ENCODE measurements at places on chromosomes 2 and 18.

GRCh38 chr2:217856159-217856558, 146.6 kb downstream of the TNS1 start:
- no peak for DNase-seq

- DNase-seq: no peak
Observed at GRCh38 chr2:239339241-239339640, 61.6 kb downstream of the HDAC4 start.

GRCh38 chr2:42421601-42422239, 60.7 kb upstream of the COX7A2L start:
- DNase-seq: no peak

GRCh38 chr18:59022167-59022945, 117.3 kb upstream of the SEC11C start:
- DNase-seq: no peak

- DNase-seq: no peak
Observed at GRCh38 chr2:227503433-227504406, 31.8 kb downstream of the AGFG1 start.

- DNase-seq: no peak
Observed at GRCh38 chr2:97712693-97713295, 582 bp upstream of the ZAP70 start.

GRCh38 chr2:215371915-215372897, 60.3 kb downstream of the ATIC start:
- no peak for DNase-seq

DNA sequence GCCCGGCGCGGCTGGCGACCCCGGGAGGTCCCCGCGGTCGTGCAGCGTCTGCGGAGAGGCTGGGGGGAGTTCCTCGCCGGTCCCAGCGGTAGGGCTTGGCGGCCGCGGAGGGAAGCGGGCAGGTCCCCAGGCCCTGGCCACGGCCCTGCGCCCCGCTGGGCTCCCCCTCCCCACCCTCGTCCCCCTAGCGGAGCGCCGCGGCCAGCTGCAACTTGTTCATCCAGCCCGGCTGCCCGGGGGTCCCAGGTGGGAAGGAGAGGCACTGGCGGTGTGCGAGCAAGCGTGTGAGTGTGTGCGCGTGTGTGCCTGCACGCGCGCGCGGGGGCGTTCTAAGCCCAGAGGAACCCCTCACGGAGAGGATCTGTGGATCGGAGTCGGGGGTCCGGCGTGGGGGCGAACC, 1.3 kb downstream of the PTPRM start:
- DNase-seq: no peak

All from activated T-cell treated with anti-CD3 and anti-CD28 coated beads for 48 hours (primary cell).